Spleen (tissue), 13 donors: ENCODE measurements at places on chromosomes 2 and 18. TPM values are rescaled to one million over a fixed set of nuclear protein-coding genes. Genes with fewer than 3 reads are reported as not detected.

Gene UGT1A3
- not detected for total RNA-seq

Gene NCK2
- total RNA-seq: 62.8 TPM

Gene PDE11A
- total RNA-seq: not detected

Gene MCEE
- total RNA-seq: 11.9 TPM

Gene ACOXL
- 0.79 TPM for total RNA-seq

Gene UPP2
- total RNA-seq: not detected

Gene HYCC2
- total RNA-seq: 45.0 TPM

Gene LRP1B
- total RNA-seq: 0.10 TPM

Gene QPCT
- total RNA-seq: 46.0 TPM

Gene IL37
- total RNA-seq: not detected

Gene CIDEA
- total RNA-seq: not detected

DNA sequence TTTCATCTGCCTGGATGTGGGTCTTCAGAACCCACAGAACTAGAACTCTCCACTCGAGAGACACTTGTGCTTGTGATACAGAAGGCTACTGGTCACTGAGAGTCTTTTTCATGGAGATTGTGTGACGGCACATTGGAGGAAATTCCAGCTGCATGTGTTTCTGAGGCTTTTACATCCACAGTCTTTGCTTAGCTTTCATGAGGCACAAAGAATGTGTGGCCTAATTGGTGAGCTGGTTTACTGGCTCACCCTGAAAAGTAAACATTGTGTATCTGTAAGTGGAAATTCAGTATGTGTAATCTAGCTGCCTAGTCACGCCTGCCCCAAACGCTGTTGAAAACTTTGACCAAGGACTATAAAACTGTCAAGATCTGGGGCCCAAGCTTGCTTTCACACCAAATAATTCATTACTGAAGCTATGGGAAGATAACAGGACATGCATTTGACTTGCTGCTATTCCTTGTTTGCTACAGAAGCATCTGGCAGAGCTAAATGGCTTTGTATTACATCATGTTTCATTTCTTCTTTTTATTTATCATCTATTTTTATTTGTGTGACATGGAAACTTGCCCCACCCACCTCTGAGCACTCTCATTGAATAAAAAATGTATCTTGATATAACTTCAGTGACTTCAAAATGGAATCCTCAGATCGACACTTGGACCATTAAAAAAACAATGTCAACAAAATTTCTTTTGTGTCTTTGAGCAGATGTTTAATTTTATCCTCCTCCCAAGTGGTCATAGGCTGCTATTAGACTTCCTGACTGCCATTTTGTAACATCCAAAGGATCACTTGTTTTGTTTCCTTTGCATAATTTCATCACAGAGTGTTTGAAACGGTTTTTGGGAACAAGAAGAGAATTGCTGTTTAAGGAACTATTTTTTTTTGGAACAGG is 80.2 kb downstream of the EFEMP1 start:
- no peak for DNase-seq

DNA sequence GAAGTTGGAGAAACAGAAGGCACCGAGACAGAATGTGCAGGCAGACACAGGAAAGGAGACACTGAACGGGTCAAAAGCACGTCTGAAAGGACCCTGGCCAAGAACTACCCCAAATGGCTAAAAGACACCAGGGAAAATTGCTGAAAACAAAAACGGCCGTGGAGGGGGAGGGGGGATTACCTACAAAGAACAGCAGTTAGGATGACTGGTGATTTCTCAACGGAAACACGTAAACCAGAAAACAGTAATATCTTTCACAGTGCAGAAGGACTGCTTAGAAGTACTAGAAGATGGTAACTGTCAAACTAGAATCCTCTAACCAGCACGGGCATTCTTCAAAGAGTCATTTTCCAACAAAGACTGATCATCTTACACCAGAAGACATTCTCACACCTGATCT is 142.6 kb downstream of the HDAC4 start:
- DNase-seq: no peak

DNA sequence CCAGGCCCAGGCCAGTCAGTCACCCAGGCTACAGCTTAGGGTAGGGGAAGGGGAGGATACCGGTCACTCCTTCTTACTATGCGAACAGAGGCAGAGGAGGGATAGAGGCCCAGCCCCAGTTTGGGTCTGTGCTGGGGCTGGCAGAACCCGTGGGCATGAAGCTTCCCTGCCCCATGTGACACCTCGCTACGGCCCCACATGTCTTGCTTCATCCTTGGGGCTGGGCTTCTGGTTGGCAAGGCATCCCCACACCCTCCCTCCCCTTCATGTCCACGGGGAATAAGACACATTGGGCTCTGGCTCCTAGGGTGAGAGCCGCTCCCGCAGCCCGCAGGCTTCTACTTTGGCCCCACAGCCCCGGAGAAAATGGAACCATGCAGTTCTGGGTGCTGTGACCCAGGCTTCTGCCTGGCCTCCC is 32.4 kb downstream of the HS1BP3 start:
- no peak for DNase-seq

GRCh38 chr2:227154986-227155774 is 8.8 kb downstream of the COL4A4 start:
- no peak for DNase-seq

DNA sequence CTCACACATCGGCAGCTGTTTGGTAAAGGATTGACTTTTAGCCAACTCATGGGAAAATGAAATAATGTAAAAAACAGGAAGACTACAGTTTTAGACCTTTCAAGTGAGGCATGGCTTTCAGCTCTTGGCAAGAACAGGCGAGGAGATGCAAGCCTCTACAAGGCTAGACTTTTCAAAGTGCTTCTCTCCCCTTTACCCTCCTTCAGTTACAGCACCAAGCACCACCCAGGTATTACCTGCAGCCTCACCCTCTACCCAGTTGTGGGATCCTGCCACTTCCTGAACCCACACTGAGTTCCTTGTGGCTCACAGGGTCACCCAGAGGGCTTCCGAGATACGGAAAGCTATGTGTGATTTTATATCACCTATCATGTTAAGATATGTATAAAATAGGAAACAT is 14.7 kb downstream of the UGT1A10 start:
- no peak for DNase-seq

DNA sequence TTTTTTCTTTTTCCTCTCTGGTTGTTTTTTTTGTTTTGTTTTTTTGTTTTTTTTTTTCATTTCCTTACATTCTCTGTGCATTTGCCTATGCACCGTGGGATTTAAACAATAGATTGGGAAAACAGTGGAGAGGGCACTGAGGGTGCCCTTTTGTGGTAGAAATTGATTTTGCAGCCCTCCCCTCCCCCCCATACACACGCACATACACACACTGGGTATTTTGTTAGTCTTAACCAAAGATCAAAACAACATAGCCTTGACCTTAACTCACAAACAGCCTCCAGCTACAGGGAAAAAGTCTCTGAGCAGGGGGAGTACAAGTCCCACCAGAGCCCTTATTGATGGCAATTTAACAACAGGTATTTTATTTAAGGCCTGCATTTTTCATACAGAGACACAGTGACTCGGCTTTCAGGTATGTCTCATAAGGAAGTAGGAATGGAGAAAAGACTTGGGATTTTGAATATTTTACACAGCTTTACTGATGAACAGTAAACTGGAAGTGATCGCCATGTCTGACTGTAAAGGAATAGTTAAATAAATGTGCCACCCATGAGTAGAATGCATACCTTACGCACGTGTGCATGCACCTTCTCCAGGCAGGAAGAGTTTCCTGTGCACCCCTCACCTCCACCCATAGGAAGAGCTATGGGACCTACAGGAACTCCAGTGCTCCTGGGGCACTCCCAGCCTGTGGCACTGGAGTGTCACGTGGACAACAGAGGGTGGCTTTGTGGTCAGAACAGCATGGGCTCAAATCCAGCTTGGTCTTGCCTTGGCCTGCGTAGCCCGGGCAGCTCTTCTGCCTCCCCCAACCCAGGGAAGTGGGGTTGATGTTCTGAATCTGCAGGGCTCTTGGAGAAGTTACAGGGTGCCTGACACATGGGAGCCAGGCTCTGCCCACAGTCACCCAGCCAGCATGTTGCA is 266.4 kb downstream of the ANAPC1 start:
- DNase-seq: no peak

DNA sequence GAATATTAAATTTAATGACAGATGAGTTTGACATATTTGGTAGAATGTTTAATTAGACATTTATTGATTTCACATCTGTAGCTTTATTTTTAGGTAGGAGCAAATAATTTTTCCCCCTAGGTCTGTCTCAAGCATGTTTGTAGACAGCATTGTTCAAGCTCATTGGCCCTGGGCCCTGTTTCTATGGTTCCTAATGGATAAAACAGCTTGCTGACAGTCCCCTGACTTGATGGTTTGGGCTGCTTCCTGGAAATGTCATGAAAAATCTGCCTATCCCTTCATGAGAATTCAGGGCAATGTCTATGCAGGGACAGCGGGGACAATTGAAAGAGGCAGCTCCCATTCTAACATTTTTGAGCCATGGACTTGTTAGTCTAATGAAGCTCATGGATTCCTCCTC is 14.6 kb upstream of the MEP1B start:
- no peak for DNase-seq

GRCh38 chr18:60391571-60392226 is 19.1 kb upstream of the MC4R start:
- no peak for DNase-seq

- DNase-seq: no peak
Observed at GRCh38 chr2:213320604-213321003, 36.3 kb downstream of the SPAG16 start.

DNA sequence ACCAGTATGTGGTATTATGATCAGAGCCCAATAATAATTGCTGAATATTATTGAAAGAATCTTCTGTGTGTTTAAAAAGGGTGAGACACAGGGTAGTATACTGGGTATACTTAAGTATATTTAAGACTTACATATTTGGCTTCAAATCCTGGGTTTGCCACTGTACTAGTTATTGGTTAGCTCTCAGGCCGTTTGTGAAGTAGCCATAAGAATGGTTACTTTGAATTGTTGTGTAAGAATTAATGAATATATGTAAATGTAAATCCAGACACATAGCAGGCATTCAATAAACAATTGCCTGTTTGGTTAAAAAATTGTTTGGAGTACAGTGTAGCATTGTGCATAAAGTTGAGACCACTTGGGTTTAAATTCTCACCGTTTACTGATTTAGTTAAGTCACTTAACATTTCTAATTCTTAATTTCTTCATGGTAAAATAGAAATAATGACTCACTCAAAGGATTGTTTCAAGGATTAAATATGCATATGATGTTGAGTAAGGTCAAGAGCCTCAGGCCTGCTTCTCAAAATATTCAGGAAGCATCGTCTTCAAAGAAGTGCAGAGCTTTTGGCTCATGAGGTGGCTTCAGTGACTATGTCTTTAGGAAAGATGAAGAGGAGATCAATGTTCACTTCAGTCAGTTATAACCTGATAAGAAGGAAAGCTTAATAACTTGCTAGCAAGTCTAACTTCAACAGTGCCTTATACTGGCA is 207.9 kb upstream of the NT5C1B start:
- no peak for DNase-seq

DNA sequence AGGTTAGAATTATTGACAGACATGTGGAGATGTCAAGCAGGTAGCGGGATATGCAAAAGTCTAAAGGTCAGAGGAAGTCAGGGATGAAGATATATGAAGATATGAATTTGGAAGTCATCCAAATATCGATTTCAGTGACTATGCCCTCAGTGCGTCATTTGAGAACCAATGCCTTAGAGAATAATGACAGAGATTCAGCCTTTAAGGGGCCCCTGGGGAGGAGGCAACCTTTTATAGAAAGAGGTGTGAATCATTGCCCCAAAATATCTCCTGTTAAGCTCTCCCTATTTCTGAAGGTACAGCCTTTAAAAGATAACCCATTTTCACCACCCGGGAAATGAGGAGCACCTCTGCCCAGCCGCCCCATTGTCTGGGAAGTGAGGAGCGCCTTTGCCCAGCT is 223.4 kb downstream of the NCKAP5 start:
- no peak for DNase-seq

- DNase-seq: no peak
Observed at GRCh38 chr2:222722327-222722946, 51.0 kb downstream of the MOGAT1 start.

DNA sequence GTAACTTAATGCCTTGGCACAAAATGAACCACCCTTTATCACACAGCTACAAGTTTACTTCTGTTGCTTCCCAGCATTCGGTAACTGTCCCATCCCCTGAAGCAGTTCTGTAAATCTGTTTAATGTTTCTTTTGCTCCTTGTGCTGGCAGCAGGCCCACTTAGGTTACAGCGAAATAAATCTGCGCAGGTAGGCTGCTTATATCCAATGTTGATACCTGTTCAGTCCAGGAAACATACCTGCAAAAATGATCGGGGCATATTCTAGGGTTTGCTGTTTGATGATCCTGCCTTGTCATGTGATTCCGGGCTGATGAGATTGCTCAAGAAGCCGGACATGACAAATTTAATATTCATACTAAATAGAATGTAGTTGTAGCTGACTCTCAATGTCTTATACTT is 23.3 kb downstream of the PELI1 start:
- no peak for DNase-seq

- no peak for DNase-seq
Observed at GRCh38 chr2:104412384-104412783, 441.5 kb upstream of the POU3F3 start.

- no peak for DNase-seq
Observed at GRCh38 chr2:218648088-218648786, 11.2 kb downstream of the ZNF142 start.

GRCh38 chr2:915979-916378 is 34.7 kb upstream of the SNTG2 start:
- DNase-seq: no peak

GRCh38 chr2:215660687-215661086 is 224.8 kb upstream of the FN1 start:
- DNase-seq: no peak

GRCh38 chr2:55885127-55885943 is 38.2 kb downstream of the EFEMP1 start:
- no peak for DNase-seq

GRCh38 chr18:26417190-26417589 is 131.2 kb downstream of the KCTD1 start:
- DNase-seq: no peak

GRCh38 chr2:8984157-8984556 is 19.3 kb downstream of the MBOAT2 start:
- DNase-seq: no peak
